Muscle of arm (tissue), 14 donors: ENCODE measurements at places on chromosomes 2 and 18.

DNA sequence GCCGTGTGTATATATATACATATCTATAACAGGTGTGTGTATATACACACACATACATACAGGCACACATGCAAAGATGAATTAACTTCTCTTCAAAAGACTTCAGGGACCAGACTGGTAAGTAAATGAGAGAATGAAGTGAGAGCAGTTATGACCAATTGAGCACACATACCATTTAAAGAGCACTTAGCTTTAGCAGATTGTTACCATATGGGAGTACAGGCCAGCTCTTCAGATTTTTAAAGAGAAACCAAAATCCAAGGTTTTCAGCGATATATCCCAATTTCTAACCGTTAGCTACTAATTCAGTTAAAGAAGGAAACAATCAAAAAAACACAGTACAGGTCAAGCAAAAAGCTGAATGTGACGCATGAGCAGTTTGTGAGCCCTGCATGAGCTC lies 23.7 kb downstream of the INPP1 start:
- DNase-seq: no peak

- no peak for DNase-seq
Observed at GRCh38 chr2:182245963-182246362, 180.9 kb downstream of the PDE1A start.

- DNase-seq: no peak
Observed at GRCh38 chr2:239309398-239310245, 91.2 kb downstream of the HDAC4 start.

- no peak for DNase-seq
Observed at GRCh38 chr2:8640498-8640897, 41.4 kb upstream of the ID2 start.

- DNase-seq: no peak
Observed at GRCh38 chr2:199462956-199463692, 5.4 kb upstream of the SATB2 start.

GRCh38 chr2:127226520-127227263 lies 6.6 kb upstream of the CYP27C1 start:
- no peak for DNase-seq

DNA sequence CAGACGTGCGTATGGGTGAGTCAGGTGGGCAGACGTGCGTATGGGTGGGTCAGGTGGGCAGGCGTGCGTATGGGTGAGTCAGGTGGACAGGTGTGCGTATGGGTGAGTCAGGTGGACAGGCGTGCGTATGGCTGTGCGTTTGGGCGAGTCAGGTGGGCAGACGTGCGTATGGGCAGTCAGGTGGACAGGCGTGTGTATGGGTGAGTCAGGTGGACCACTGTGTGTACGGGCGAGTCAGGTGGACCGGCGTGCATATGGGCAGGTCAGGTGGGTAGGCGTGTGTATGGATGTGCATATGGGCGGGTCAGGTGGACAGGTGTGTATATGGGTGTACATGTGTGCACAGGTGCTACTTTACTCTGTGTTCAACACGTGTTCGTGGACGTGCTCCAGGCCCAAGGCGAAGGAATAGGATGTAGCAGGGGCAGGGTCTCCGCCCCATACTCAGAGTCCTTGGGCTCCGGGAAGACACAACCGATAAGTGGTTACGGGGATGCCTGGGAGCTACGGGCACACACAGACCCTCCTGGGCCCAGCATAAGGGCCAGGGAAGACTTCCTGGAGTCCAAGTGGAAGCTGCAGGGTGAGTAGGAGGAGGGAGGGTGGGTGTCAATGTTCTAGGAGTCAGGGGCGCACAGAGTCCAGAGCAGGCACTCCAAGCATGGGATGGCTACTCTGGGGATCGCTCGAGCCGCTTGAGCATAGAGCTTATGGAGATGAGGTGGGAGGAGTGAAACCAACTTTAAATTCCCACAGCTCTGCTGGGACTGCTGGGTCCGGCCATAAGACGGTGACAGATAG lies 27.1 kb upstream of the KLF11 start:
- DNase-seq: no peak

DNA sequence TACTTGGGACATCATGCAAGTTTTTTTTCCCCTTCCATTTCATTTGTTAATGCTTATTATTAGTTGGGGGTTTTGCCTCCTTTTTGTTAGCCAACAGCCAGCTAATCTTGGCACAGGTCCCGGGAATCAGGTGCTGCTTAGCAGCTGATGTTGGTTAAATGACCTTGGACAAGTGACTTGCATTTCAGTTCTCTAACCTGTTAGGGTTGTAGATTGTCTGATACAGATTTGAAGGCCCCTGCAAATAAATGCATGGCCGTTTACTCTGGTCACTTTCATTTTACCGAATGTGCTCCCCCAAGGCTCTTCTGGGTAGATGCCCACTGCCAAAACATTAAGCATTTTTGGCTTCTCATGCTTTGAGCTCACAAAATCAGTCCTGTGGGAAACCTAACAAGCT lies 120.9 kb downstream of the SPTBN1 start:
- no peak for DNase-seq

DNA sequence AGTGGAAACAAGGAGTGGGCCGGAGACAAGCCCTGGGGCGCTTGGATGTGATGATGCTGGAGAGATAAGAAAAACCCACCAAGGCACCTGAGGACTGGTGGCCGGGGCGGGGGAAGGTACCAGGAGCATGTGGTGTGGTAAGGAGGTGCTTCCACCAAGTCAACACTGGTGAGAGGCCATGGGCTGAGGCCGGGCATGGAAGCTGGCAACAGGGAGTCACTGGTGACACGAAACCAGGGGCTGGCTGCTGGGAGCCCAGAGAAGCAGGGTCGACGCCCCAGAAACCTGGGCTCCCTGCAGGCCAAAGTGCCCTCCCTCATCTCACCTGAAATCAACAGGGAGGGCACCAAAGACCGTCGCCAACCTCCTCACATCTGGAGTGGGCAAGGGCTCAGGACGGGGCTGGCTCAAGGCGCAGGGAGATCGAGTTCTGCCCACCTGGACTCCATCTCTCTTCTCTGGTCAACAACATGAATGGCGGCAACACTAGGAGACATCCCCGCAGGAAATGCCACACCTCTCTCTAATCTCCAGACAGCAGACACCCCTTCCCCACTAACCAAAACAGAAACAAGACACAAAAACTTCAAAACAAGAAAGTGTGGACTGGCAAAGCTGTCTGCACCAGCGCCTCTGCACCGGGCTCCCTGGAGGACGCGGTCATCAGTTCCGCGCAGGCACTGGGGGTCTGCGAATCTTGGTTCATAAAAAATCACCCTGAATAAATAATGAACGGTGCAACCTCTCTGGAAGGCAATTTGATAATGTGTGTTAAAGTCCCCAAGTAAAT lies 185.5 kb downstream of the HDAC4 start:
- no peak for DNase-seq

- no peak for DNase-seq
Observed at GRCh38 chr2:215843579-215843978, 169.8 kb downstream of the MREG start.

GRCh38 chr2:164014068-164014731 lies 278.4 kb upstream of the FIGN start:
- DNase-seq: no peak

- DNase-seq: no peak
Observed at GRCh38 chr2:37616677-37617005, 54.8 kb downstream of the CDC42EP3 start.

DNA sequence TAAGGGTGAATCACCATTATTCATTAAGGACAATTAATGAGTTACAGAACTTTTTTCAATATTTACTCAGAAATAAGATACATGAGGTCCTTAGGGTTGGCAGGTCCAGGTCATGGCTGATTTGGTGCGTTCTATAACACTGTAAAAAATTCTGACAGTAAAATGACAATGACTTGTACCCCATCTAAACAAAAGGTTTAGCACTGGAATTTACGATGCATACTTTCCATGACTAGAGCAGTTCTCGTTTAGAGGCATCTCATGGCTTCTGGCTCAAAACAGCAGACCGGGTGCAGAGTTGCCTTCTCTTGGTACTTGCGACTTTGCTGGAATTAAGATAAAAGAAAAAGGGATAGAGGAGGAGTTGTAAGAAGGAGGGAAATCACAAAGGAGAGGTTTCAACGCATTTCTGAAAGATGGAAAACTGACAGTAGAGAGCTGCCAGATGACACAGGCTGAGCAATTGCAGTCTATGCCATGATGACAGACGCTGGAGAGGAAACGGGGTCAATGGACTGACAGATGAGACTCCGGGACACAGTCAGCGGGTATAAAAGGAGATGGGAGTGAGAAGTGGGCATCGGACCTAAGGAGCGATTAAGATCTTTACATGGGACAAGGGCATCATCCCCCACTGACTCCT lies 4.1 kb upstream of the CYS1 start:
- no peak for DNase-seq

DNA sequence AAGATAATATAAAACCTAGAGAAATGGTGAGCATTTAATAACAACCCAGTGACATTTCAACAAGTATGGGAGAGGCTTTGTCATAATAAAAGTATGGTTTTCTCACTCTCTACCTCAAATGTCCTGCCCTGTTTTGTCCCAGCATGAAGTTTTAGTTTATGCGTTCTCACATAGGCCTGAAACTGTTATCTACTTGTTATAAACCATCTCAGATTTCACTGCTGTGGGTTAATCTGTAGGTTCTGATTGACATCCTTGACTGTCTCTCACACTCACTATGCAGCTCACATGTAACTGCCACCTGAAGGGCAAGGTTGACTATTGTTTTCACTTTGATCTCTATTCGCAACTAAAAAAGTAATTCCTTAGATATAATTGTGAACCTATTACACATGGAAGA lies 44.9 kb downstream of the ZEB2 start:
- DNase-seq: no peak
